GM13976 (cell line): ENCODE measurements at places on chromosomes 7 and 10.

- DNase-seq: no peak
These were observed 580.5 kb downstream of the INHBA start for GRCh38 chr7:41122256-41122987.

GRCh38 chr7:110994028-110994967, 96.6 kb upstream of the LRRN3 start:
- no peak for DNase-seq

- no peak for DNase-seq
These were observed 2.1 kb upstream of the LRMDA start for GRCh38 chr10:75429159-75429827.

DNA sequence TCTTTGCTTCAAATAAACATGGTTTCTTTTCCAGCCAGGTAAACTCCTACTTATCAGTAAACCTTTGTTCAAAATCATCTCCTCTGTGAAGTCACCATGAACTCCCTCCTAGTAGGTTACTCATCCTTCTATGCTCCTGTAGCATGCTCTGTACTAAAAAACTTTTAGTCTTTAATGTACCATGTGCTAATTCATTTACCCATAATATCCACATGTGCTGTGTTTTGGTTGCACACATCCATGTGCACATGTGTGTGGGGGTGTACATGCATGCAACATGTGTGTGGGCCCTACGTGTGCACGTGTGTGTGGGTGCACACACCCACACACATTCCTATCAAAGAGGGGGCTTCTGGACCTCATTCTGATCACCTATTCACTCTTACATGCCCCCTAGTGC, 259.9 kb upstream of the SP4 start:
- DNase-seq: no peak

DNA sequence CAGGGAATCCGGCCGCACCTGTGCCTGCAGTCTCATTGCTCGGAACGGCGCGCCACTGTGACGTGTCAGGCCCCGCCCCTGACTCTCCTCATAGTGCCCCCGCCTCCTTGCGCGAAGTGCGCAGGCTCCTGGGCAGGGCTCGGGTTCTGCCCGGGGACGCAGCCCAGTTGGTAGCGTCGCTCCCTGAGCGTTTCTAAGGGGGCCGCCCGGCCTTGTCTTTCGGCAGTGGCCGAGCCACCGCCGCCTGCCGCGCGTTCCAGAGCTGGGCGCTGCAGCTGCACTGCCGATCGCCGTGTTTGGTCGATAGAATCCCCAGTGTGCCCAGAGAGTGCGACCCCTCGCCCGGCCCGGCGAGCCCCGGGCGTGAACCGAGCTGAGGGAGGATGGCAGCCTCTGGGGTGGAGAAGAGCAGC, at the start of gene KLHL7:
TSS of gene KLHL7 (plus strand) at position 142 of the 413 bp plus-strand sequence. CDS start at position 384, 242 bp downstream.
- peak; percentile 94 for DNase-seq

- no peak for DNase-seq
These were observed 777.5 kb upstream of the LRRTM3 start for GRCh38 chr10:66148312-66148711.

DNA sequence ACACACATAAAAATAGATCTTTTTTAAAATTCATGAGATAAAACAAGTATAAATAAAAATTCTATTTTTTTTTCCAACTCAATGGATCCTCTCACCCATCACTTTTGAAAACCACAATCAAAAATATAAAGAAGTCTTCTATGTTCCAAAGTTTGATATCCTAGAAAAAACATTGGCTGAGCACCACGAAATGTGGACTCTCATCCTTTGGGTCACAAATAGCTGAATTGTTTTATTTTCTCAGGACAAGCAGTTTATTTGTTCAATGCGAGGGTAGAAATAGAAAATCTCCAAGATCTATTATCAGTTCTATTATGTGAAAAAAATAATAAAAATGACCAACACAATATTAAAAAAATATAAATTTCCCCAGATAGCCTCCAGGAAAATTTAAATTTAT, 310.5 kb upstream of the DGKB start:
- no peak for DNase-seq

- DNase-seq: no peak
These were observed 56.3 kb downstream of the RASGEF1A start for GRCh38 chr10:43210556-43210955.

GRCh38 chr7:108079276-108079647, 50.9 kb downstream of the LAMB4 start:
- no peak for DNase-seq

GRCh38 chr7:145009876-145010275, 174.0 kb upstream of the TPK1 start:
- DNase-seq: no peak

DNA sequence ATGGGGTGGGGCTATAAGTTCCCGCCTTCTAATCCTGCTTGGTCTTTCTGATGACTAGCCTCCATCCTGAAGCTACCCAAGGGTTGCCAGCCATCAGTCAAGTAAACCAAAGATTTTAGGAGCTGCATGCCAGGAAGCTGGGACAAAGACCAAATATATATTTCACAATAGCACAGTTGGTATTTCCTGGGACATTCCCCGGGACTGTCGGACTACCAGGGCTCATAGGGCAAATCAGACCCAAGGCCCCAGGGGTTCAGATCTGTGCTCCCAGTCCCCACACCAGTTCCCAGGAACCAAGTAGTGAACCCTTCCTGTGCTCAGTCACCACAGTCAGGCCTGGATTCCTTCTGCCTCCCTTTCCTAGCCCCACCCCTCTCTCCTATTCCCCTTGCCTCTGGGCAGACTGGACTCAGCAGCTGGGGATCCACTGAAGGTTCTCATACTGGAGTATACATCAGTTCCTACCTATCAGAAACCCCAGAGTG, 5.7 kb upstream of the CXCL12 start:
- DNase-seq: no peak

- no peak for DNase-seq
These were observed 75.3 kb downstream of the POLL start for GRCh38 chr10:101512738-101513137.

DNA sequence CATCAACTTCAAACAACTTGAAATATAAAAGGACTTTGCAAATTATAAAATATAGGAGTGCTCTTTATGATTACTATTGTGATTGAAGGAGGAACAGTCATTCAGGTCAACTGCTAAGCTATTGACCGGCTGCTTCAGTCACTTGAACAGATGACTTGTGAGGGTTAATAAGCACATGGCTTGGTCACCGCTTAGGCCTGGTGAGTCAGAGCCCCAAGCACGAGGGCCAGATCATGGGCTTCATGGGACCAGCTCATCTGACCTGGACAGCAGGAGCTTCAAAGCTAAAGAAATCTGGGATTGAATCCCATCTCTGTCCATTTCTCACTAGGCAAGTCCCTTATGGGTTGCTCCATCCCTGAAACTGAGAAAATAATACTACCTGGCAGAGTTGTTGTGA, 60.4 kb upstream of the ADO start:
- no peak for DNase-seq

GRCh38 chr10:112332509-112333228, 41.2 kb upstream of the ACSL5 start:
- no peak for DNase-seq

DNA sequence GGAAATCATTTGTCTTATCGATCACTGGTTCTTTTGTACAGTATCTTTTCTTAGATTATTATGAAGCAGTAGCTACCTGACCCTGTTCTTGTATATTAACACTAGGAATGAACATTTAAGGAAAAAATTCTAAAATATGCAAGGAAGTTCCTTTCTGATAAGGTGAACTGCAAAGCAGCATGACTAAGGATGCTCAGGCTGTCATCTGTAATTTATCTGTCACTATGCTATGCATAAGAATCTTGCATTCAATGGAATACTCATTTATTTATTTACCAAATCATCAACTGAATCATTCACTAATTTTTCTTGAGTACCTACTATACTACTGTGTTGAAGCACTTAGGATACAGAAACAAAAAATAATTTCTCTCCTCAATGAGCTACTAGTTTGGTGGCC, 5.8 kb downstream of the GSDME start:
- DNase-seq: no peak

- no peak for DNase-seq
These were observed 354.0 kb downstream of the PHF14 start for GRCh38 chr7:11327633-11328032.

DNA sequence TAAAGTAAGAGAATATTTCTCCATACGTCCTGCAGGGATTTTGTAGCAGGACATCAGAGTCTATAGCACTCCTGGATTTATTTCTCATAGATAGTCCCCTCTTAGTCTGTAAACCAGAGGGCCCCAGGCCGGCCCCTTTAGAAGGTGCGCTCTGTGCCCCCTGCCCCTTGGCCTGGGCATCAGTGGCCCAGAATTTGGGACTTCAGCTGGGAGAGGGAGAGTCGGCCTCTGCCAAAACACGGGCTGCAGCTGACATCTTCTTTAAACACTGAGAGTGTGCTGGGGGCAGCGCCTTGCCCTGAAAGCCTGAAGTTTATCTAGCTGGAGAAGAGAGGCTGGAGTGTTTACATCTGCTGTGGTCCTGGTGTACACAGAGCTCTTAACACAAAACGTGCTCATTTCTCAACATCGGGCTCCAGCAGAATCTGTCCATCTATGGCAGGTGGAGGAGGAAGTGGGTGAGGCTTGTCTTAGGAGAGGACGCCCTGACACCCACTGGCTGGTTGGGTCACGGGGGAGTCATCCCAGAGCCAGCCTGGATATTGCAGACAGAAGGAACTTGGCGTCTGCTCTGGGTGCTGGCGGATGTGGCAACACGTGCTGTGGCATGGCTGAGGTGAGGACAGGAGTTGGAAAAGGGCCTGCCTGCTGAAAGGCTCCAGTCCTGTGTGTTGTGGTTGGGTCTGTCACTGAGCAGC, 5.0 kb upstream of the TACR2 start:
- no peak for DNase-seq

- DNase-seq: no peak
These were observed 109.9 kb downstream of the AHR start for GRCh38 chr7:17408245-17408903.

DNA sequence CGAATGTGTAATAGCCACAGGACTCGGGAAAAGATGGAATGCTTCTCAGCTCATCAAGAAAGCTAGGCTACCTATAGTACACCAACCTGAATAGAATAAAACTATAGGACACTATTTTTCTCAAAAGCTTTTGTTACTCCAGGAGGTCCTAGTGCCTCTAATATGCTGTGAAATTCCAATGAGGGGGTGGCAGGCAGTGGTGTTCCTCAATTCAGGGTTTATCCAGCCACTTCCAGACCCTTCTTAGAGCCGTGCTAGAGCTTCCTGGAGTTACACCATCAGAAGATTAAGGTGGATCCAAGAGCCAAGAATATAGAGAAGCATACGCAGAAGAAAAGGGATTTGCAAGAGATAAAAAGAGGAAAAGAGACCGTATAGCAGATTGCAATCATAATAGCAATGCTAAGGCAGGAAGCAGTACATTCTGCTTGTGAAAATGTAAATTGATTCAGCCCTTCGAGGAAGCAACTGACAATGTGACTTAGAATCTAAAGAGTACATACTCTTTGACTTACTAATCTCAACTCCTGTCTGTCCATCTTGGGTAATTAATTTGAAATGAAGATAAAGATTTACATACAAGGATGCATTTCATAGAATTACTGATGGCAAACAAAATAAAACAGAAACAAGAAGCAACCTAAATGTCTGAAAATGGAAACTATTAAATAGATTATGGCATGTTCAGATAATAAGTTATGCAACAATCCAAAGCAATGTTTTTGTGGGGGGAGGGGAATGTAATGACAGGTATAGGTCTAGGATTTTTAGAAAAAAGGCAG, 2.1 kb downstream of the ST8SIA6 start:
- no peak for DNase-seq

DNA sequence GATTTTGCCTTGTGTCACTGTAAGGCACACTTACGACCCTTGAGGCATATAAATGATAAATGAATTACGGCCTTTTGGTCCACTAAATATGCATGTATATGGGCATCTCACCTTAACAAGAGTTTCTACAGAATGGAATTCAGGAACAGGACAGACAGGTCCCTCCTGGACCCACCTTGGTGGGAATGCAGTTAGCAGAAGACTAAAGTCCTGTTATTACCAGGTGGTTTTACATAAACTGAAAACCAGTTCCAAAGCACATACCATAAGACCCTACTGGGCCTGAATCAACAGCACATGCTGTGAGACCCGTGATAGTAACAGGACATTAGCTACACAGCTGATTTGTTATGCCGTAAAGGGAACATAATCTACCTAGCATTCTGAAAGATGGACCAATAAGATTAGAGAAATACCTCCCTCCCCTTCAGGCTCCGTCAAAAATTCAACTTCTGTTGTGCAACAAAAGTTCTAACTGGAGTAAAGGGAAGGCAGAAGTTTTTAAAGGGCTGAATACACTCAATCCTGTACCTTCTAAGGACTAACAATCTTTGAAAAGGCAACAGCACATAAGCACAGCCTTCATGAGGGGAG, 24.0 kb downstream of the LAMB1 start:
- no peak for DNase-seq

DNA sequence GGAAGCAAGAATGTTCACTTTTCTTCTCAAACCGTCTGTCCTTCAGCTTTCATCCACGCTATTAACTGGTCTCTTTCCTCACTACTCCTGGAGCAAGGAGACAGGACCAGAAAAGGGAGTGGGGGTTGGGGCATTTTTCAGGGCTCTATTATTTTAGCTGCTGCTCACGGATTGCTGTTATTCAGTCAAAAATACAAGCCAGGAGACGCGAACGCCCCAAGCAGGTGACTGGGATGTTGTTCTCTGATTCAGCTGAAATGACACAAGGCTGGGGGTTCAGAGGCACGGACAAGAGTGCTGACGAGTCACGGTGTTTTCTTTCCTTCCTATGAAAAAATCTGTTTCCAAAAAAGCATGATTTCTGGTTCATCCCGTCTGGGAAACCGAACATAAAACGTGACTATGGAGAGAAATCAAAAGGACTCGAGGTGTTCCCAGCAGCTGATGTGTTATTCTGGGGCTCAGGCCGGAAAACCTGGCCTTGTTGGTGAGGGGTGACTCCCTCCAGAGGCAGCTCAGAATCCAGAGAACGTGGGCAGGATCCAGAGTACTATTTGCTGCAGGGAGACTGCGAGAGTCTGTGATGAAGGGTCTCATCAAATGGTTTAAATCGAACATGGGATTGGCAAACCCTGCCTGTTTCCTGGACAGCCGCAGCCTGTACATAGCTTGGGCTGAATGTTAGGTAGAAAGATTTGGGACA, 3.5 kb upstream of the INHBA start:
- DNase-seq: no peak

DNA sequence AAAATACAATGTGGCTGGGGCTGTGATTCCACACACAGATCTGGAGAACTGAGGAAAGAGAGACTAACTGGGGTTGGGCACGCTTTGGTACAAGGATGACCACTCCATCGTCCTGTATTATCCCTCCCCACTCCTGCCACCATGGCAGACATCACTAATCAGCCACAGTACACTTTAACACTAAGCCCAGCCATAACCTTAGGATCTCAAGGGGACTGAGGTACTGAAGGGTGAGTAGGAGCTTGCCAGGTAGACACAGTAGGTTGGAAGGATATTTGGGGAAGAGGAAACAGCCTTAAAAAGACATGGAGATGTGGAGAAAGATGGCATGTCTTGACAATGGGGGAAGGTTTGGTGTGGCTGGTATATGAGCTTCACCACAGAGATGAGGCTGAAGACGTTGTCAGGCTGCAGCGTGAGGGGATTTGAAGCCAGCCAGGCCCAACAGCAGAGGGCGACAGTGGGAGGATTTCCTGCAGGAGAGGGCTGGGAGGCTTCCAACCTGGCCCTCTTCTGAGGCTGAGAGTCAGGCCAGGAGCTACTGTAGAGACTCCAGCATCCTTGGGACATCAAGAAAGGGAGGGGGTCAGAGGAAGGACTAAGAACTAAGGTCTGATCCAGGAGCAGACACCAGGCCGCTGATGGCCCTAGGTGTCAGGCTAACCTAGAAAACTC, 58.6 kb upstream of the COL13A1 start:
- DNase-seq: no peak
